ENCODE measurements at places on chromosomes 2 and 18.

GRCh38 chr18:26002375-26002910 is 88.0 kb downstream of the SS18 start:
- no peak for DNase-seq

DNA sequence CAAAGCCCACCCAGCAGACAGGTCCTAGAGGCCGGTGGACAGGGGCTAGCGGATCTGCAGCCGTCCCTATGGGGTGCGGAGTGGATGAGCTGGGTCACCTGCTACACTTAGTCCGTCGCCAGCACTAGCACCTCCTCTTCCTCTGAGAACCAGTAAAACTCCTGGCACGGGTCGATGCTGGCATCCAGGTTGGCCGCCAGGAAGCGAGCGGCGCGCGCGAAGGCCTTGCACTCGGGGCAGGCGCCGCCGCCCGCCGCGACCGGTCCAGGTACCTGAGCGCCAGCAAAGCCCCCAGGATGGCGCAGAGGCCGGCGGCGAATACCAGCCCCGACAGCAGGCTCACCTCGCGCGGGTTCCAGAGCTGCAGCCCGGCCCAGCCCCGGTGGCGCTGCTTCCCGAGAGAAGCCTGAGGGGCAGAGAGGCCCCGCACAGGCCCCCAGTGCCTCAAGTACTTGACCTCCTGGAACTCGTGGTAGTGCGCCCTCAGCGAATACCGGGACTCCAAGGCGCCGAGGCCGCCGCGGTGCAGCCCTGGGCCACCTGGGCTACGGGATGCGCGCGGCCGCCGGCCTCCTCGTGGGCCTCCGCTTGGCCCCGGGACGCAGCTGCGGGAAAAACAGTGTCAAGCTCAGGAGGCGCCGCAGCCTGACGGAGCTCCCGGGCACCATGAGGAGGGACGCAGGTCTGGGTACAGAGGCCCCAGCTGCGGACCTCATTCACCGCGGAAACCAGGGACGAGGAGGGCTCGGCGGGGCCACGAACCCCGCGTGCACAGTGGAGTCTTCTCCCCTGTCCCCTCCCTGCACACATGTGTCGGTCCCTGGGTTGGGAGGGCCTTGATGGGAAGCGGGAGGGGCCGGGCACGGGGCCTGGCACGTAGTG is 27.5 kb upstream of the ALPP start:
- peak; percentile 26 for DNase-seq

GRCh38 chr2:165069151-165069550 is 113.8 kb upstream of the SLC38A11 start:
- no peak for DNase-seq

DNA sequence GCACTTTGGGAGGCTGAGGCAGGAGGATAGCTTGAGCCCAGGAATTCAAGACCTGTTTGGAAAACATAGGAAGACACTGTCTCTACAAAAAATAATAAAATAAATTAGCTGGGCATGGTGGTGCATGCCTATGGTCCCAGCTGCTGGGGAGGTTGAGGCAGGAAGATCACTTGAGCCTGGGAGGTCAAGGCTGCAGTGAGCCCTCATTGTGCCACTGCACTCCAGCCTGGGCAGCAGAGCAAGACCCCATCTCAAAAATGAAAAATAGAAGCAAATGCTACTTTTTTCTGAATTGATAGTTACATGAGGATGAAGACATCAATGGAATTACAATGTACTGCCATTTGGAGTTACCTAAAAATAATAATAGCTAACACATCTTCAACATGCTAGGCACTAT is 31.9 kb downstream of the METTL21A start:
- no peak for DNase-seq

- no peak for DNase-seq
Observed at GRCh38 chr2:120587279-120587996, 148.2 kb upstream of the GLI2 start.

DNA sequence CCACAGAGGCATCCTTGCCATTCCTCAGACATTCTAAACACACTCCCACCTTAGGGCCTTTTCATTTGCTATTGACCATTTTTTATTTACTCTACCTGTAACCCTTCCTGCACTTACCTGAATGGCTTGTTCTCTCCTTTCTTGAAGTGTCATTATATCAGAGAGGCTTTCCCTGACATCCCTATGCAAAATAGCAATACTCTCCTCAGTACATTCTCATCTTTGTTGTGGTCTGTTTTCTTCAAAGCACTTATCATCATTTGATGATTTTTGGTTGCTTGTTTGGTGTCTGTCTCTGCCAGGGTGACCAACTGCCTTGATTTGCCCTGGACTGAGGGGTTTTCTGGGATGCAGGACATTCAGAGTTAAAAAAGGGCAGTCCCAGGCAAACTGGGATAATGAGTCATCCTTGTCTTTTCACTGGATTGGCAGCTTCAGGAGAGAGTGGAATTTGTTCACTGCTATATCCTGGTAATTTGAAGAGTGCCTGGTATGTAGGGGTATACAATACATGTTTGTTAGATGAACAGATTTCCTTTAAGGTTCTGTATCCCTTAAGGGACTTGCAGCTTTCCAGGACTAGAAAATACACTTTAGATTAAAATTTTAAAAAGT is 102.4 kb downstream of the BABAM2 start:
- no peak for DNase-seq

GRCh38 chr2:224576088-224576715 is 9.0 kb downstream of the CUL3 start:
- no peak for DNase-seq

GRCh38 chr18:75124991-75125381 is 84.0 kb downstream of the PTGR3 start:
- DNase-seq: no peak

GRCh38 chr2:86044614-86045013 is 61.1 kb downstream of the POLR1A start:
- DNase-seq: no peak

GRCh38 chr2:170521299-170521698 is 193.8 kb upstream of the SP5 start:
- DNase-seq: no peak

- DNase-seq: no peak
Observed at GRCh38 chr2:144593803-144594202, 73.9 kb upstream of the ZEB2 start.

GRCh38 chr18:49529596-49529995 is 32.3 kb upstream of the LIPG start:
- no peak for DNase-seq

DNA sequence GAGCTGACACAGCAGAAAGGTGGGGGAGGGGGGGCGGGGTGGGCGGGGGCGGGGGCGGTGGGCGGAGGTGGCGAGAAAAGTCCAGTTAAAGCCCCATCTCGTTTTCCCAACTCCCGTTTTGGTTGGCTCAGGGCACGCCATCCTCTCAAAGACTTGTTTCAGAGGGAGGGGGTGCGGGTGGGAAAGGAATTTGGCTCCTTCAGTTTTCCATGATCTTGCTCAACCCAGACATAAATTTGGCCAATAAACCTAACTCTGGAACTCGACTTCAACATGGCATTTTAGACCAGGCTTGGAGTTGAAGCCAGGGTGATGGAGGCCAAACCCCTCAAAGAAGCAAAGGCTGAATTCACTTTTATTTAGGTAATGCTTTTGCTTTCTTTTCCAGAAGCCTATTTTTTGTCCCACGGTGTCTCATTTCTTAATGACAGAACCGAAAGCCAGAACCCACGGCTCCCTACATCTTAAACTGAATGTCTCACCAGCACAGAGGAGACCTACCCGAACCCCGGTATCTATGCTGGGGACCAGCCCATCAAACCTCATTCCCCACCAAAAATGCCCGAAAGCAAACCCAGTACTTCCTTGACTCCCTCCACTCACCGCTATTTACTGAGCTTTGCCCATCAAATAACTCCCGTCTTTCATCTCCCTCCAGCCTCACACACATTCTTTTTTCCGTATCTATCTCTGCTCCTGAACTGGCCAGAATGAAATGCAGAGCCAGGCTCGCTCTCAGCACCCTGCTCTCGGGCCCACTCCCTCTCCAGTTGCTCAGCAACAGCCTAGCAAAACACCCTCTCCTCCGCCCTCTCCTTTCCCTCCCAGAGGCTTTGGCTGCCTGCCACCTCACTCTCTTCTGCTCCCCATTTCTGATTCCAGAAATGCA is 4.3 kb downstream of the IGFBP5 start:
- DNase-seq: no peak

DNA sequence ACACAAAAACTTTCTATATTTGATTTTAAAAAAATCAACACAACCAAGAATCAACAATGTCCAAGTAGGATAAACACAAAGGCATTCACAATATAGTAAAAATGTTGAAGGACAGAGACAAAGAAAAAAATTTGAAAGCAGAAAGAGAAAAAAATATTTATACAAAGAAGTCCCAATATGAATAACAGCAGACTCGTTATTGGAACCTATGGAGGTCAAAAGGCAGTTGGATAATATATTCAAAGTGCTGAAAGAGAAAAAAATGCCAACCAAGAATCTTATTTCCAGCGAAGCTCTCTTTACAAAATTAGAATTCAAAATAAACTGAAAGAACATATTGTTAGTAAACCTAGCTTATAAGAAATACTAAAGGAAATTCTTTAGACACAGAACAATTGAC is 859.5 kb downstream of the LRP1B start:
- no peak for DNase-seq

DNA sequence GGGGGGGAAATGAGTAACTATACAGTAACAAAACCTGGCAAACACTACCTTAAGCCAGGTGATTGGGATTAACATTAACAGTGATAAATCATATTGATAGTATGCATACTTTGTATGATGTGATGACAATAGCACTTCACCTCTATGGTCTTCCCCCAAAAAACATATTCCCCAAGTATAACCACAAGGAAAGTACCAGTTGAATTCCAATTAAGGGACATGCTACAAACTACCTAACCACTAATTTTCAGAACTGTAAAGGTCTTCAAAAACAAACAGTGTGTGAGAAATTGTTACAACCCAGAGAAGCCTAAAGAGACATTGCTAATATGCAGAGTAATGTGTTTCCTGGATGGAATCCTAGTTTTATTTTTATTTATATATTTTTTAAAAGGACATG is 152.4 kb downstream of the ZRANB3 start:
- DNase-seq: no peak

DNA sequence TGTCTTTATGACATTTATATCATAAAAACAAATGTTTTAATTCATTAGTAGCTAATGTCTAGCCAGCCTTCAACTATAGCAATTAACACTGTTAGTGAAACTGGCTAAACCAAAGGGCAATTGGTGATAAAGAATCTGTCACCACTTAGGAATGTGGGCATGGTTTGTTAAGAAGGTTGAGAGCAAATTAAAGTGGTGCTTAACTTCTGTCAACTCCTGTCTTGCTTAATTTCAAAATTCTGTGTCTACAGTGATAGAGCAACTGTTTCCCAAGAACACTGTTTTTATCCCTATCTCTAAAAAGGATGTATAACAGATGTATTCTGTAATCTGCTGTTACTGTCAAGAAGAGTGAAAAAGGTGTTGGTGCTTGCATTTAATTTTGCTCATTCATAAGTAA is 36.5 kb downstream of the CFAP36 start:
- no peak for DNase-seq

- DNase-seq: no peak
Observed at GRCh38 chr2:114083717-114084387, 194.0 kb downstream of the ACTR3 start.

DNA sequence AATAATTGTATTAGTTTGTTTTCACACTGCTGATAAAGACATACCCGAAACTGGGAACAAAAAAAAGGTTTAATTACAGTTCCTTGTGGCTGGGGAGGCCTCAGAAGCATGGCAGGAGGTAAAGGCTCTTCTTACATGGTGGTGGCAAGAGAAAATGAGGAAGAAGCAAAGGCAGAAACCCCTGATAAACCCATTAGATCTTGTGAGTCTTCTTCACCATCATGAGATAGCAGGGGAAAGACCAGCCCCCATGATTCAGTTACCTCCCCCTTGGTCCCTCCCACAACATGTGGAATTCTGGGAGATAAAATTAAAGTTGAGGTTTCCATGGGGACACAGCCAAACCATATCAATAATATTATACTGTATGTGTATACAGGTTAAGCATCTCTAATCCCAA is 73.3 kb upstream of the CABLES1 start:
- DNase-seq: no peak

Measured in activated T-cell treated with anti-CD3 and anti-CD28 coated beads, Interleukin-2, amount 50 U/mL, for 1 hour (primary cell).